ENCODE measurements at places on chromosomes 16 and 17.

GRCh38 chr16:83102336-83102735, 475.6 kb downstream of the CDH13 start:
- no peak for DNase-seq

GRCh38 chr16:83781-84615, 6.0 kb downstream of the MPG start:
- DNase-seq, result no peak

DNA sequence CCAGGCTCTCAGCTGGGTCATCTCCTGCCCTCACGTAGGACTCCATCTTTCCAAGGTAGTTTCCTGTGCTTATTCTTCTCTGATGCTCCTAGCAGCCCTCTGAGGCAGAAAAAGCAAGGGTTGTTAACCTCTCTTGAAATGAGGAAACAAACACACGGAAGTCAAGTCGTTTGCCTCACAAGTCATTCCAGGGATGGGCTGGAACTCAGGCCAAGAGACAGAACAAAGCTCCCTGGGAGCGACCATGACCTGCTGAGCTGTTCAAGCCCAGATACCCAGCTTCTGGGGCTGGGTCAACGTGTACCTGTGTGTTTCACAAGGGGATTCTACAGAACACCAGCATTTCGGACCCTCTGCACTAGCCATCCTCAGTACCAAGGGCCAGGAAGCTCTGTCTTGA, 28.1 kb downstream of the SRL start:
- no peak for DNase-seq

DNA sequence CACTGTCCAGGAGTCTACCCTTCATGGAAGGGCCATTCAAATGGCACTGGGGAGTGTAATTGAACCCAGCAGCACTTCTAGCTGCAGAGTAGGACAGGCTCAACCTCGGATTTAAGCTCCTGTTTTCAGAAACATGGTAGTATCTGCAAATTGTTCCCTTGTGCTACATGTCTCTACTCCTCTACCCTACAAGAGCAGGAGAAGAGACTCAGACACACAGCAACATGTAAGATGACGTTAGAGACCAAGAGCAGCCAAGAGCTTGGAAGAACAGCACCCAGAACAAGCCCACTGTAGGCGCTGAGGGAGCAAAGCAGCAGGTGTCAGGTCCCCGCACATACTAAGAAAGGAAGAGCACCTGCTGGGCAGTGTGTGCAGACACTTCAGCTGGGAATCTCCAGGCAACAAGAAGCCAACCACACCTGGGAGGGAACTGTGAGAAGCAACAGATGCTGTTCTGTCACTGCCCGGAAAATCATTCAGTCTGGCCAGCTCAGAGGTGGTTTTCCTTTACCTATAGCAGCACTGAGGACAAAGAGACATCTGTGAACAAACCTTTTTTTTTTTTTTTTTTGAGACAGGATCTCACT, 35.6 kb upstream of the MNT start:
- no peak for DNase-seq

- DNase-seq, result no peak
Measured at GRCh38 chr17:45908460-45908859, 14.1 kb downstream of the MAPT start.

Data from SW 1271 (cell line).